ENCODE measurements at places on chromosomes 2 and 18. TPM values are rescaled to one million over a fixed set of nuclear protein-coding genes. Genes with fewer than 3 reads are reported as not detected.

Gene RMND5A
- total RNA-seq, result 26.3 TPM

Gene ABCG5
- total RNA-seq, result not detected

Gene STPG4
- not detected for total RNA-seq

Gene GALR1
- total RNA-seq, result not detected

Gene ARL4C
- total RNA-seq, result 47.4 TPM

Gene DIPK1C
- total RNA-seq, result not detected

Gene SP140
- total RNA-seq, result 0.16 TPM

Gene SLC30A3
- total RNA-seq, result 3.2 TPM

Gene HTR2B
- total RNA-seq, result 0.06 TPM

Gene CCDC148
- 0.45 TPM for total RNA-seq

Gene NEB
- 0.36 TPM for total RNA-seq

Gene REG3A
- total RNA-seq, result not detected

Gene CPSF3
- 46.6 TPM for total RNA-seq

Gene ERLEC1
- total RNA-seq, result 60.2 TPM

Gene COLEC12
- total RNA-seq, result 0.06 TPM

Gene GRB14
- 5.0 TPM for total RNA-seq

Gene CXCR4
- 0.56 TPM for total RNA-seq

Gene POTEJ
- not detected for total RNA-seq

Gene PRLH
- not detected for total RNA-seq

Gene CFC1
- 0.09 TPM for total RNA-seq

Gene NEURL3
- 0.62 TPM for total RNA-seq

Gene SLC8A1
- total RNA-seq, result 0.29 TPM

Data from A549 treated with Hydrocortisone at 1 μM for 4 hours (cell line).